KBM-7 (cell line): ENCODE measurements at places on chromosomes 1 and 21.
A peak's percentile ranks its signal among the peaks of the same experiment; 100 is the strongest.

DNA sequence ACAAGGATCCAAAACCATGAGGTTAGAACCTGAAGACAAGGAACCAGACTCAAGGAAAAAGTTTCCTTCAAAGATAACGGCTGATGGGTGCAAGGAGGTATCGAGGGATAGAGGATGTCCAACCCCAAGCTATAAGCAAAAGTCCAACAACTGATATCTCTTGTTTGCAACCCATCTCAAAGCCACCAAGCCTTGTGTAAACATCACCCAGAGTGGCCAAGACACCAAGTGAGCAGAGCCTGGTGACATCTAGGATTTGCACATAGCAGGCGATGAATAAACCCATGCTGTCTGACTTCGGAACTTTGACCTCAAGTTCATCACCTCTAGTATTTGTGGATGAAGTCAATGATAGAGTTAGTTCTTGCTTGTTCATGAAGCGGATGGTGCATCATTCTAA, 180.7 kb downstream of the ETS2 start:
- DNase-seq, result no peak

- no peak for DNase-seq
Measured at GRCh38 chr1:10594595-10595223, 120.0 kb downstream of the PEX14 start.

- DNase-seq, result no peak
Measured at GRCh38 chr1:38941527-38942019, at the start of gene RHBDL2. Gene RHBDL2 (minus strand): TSS chr1:38941830. CDS start chr1:38919212, 22,618 bp downstream.

GRCh38 chr1:67740543-67740942, 55.5 kb downstream of the GADD45A start:
- no peak for DNase-seq

DNA sequence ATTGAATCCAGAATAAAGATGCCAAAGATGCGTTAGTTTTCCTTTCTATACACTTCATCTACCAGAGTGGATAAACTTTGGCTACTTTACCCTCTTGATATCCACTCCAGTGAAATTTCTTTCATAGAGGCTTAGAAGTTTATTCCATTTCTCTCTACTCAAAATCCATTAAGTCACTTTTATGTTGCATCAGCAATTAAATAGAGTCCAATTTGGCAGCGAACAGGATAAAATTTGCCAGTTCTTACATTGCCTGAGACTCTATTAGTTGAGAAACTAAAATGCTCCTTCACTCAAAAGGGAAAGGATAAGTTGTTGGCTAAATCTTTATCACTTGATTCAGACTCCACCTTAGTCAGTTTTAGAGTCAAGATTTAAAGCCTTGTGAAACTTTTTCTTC, 57.9 kb downstream of the ACBD6 start:
- DNase-seq, result peak; percentile 5
